ENCODE measurements at places on chromosomes 4 and X. TPM values are rescaled to one million over a fixed set of nuclear protein-coding genes. Genes with fewer than 3 reads are reported as not detected.

DNA sequence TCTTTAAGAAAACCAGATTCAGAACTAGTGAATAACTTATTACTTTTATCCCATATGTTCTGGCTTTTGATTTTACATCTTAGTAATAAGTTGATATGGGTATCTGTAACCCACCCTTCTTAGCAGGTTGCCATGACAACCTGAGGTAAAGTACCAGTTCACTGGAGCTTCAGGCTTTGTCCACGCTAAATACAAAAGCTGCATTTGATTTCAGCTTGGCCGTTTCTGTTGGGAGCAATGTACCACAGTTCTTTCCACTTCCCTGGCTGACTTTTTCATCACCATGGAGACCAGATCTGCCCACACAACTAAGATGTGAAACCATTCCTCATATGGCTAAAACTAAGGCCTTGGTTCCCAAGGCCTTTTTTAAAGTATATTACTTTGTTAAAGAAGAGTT, 26.1 kb downstream of the KLHL34 start:
- DNase-seq, result no peak

- no peak for DNase-seq
These were observed 251.0 kb downstream of the MAPK10 start for GRCh38 chr4:86108834-86109233.

DNA sequence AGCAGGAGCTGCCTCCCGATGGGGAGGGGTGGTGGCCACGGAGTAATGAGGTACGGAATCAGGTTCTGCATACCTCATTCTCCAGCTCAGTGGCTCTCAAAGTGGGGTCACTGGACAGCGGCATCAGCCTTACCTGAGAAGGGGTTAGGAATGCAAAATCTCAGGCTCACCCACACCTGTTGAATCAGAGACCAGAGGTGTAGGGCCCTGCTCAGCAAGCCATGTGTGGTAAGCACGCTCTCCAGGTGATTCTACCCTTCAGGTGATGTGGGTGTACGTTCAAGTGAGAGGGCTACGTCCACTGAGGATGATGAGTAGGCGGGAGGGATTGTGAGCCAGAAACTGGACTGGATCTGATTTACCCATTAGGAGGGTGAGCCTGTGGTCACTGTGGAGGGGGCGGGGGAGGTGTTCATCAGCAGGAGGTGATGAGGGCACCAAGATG, 65.8 kb downstream of the ANAPC4 start:
- no peak for DNase-seq

Gene MFAP3L
- polyA plus RNA-seq, result 0.01 TPM

Gene GPRASP1
- 0.03 TPM for polyA plus RNA-seq

DNA sequence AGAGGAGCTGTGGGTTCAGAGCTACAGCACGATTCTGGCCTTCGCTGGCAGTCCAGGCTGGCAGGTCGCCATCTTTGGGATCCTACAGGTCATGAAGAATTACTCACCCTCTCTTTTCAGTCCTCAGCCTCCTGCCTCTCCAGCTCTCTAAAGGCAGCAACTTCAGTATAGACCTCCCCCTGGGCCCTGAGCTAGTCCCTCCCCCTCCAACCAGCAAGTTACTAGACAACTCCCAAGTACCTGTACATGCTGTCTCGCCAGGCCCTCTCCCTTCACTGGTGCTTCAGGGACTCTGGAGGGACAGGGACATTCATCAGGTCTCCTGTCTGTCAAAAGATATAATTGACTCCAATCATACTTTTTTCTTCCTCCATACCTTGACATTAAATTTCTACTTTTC, at the start of gene GPR119:
Gene GPR119, minus strand, starts transcription at position 155 of the 400 bp plus-strand sequence. CDS start 227 bp downstream, outside the sequence.
- DNase-seq, result no peak

- DNase-seq, result no peak
These were observed 19.4 kb downstream of the DRD5 start for GRCh38 chr4:9800848-9801247.

DNA sequence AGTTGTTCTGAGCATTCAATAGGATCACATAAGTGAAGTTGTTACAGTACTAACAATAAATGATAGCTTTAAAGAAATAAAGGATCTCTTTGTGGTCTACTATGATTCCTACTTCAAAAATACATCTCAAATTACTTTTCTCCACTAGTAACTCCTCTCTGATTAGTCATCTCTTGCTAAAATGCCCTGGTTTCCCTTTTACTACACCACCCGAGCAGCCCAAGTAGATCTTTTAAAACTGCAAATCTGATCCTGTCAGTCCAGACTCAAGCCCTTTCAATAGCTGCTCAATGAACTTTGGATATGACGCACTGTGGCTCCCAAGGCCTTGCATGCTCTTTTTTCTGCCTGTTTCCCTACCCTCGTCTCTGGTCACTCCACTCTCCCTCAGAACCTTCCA, 97.5 kb downstream of the MAOA start:
- DNase-seq, result no peak

DNA sequence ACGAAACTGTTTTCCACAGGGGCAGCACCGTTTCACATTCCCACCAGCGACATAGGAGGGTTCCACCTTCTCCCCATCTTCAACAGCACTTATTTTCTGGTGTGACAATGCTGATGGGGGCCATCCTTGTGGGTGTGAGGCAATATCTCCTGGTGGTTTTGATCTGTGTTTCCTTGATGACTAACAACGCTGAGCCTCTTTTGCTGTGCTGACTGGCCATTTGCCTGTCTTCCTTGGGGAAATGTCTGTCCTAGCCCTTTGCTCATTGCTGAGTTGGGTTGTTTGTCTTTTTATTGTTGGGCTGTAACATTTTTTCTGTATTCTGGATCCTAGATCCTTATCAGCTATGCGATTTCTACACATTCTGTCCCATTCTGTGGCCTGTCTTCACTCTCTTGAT, 33.7 kb downstream of the ATP2B3 start:
- no peak for DNase-seq

DNA sequence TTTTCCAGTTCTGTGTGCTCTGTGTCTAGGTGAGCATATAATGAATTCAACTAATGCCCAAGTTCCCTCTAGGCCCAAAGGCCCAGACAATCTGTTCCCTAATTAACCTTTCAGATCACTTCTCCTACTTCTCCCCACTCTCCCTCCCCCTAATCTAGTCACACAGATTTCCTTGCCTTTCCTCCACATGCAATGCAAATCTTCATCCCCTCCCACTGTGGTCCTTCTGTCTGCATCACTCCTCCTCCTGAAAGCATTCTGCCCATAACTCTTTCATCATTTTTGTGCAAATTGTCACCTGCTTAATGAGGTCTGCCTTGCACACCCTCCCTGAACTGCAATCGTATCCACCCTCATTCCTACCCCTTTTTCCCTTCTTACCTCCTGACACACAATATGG, 346.6 kb downstream of the FBXO8 start:
- DNase-seq, result no peak

Gene VCX3B
- polyA plus RNA-seq, result not detected

DNA sequence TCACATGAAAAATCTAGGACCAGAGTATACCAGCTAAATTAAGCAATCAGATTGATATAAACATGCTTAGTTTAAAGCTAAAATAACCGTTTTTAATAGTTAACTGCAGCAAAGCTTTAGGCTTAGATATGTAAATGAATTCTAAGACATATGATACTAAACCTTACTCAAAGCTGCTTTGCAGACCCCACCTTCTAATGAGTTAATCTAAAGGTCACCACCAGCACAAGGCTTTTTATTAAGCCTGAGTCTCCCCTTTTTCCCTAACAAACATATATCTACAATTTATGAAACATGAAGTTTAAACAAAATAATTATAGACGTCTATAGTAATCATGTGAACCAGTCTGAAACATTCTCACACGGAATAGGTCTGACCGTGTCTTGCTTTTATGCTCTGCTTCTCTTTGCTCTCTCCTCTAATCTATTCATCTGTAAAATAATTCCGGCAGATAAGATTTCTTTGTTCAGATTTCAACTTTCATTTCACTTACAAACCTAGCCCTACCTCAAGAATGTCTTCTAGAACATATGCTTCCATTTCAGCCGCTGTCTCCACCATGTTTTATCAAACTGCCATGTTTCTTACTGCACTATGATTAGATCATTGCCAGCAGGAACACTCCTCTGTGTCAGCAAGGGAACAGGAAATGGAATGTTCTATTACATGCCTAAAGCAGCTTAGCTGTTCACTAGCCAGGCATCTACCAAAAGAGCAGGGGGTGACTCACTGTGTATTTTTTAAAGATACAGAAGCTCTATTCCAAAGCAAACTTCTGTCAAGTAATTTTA, 35.9 kb downstream of the ANKRD17 start:
- DNase-seq, result peak; percentile 90

DNA sequence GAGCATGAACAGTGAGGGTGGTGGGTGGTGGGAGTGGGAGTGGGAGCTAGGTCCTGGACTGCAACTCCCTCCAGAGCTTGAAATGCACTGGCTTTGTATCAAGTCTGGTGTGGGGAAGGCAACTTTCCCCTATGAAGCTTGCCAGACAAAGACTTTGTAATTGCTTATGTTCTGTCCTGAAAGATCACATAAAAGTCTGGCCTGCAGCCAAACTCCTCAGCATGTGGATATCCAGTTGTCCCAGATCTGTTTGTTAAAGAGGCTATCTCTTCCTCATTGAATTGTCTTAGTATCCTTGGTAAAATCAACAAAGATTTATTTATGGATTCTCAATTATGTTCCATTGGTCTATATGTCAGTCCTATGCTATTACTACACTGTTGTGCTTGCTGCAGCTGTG, 607.9 kb downstream of the GLUD2 start:
- DNase-seq, result no peak

DNA sequence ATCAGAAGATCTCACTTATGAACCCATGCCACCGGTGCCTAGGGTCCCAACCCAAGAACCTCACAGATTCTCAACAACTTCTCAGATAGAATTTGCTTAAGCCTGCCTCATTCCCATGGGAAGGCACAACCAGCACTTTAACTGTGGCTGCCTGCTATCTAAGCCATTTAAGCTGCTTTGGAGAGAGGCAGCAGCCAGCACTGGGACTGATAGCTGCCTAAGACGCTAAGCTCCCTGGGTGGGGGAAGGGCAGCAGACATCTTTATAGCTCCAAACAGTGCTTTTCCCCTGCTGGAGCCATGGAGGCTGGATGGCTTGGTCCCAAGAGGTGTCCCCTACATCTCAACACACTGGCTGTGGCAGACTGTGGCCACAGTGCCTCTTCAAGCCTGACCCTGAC, 1268.6 kb downstream of the FAM133A start:
- DNase-seq, result no peak

Gene FOXP3
- polyA plus RNA-seq, result not detected

GRCh38 chr4:71132486-71132885, 139.0 kb downstream of the DCK start:
- no peak for DNase-seq

Gene SOD3
- not detected for polyA plus RNA-seq

Gene NAT8L
- polyA plus RNA-seq, result not detected

Gene GLRA2
- not detected for polyA plus RNA-seq

Gene GPR119
- polyA plus RNA-seq, result not detected

GRCh38 chrX:109797311-109797975, 64.4 kb upstream of the ACSL4 start:
- no peak for DNase-seq

- no peak for DNase-seq
These were observed 409.0 kb downstream of the TECRL start for GRCh38 chr4:64000241-64000640.

Gene HELT
- polyA plus RNA-seq, result not detected

DNA sequence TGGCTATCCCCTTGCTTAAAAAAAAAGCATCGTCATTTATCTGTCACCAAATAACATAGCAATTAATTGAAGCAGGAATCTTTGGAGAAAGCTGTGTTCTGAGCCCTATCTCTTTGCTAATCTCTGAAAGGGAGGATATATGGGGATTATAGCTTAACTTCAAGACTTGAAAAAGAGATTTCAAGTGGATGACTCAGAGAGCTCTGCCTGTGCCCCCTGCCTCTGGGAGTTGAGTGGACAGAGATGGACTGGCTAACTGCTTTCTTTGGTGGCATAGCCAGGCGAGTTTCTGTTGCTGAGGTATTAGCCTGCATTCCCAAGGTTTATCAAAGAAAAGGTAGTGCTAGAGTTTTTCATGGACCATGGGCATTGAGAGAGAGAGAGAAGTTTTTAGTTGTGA, 91.6 kb downstream of the DDIT4L start:
- no peak for DNase-seq

- no peak for DNase-seq
These were observed 345.8 kb downstream of the OPHN1 start for GRCh38 chrX:68087526-68087925.

Gene ZNF518B
- polyA plus RNA-seq, result 4.5 TPM

GRCh38 chr4:169956091-169956843, 69.9 kb downstream of the MFAP3L start:
- DNase-seq, result no peak

GRCh38 chr4:170374770-170375169, 285.0 kb upstream of the AADAT start:
- DNase-seq, result no peak

Gene SORBS2
- polyA plus RNA-seq, result not detected

- no peak for DNase-seq
These were observed 197.8 kb downstream of the RASL11B start for GRCh38 chr4:53059871-53060270.

GRCh38 chr4:158020734-158021346, 152.0 kb downstream of the GASK1B start:
- DNase-seq, result no peak

GRCh38 chr4:41218703-41219102, 4.4 kb upstream of the APBB2 start:
- no peak for DNase-seq

DNA sequence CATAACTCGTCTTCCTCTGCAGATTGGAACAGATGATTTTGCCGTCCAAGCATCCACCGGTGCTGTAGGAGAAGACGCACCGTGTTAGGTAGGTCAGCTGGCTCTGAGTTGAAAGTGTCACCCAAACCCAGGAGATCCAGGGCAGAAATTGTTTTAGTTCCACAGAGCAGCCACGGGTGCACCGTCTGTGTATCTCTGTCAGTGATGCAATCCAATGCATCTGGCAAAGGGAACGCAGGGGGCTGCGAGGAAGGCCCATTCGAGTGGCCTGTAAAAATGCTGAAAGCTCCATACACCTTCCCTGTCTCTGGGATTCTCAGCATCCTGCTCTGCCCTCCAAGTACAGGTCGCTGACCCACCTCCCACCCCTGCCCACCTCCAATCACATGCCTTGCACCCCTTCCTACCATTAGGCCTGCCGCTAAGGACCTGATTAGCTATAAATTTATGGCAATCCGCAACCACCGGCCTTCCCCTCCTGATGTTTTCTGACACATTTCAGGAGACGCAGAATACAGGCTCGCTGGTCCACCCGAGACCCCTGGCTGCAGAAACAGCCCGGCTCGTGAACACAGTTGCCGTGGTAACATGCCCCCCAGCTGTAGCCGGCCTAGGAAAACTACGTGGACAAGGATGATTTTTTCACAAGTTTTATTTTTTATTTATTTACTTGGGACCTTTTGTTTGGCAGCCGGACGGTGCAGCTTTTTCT, 39.7 kb upstream of the SHOX start:
- DNase-seq, result no peak

GRCh38 chrX:9114245-9114644, 80.3 kb upstream of the FAM9B start:
- no peak for DNase-seq

Data from CD14-positive monocyte (primary cell).